ENCODE measurements at places on chromosomes 6 and 20.

DNA sequence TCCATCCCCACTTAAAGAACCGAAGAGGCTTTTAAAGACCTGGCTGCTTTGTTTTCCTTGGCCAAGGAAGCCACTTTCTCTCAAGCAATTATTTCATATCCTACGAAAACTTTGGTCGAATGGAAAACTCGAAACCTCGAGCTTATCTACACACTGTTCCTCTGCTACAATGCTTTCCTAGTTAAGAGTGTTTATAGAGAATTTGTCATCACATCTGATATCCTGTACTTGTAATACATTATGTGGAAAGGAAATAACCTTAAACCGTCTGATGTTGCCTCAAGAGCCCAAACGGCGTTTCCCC, 28.1 kb downstream of the TFAP2B start:
- no peak for DNase-seq

GRCh38 chr6:30689022-30689865, 1.5 kb downstream of the NRM start:
- DNase-seq: no peak

DNA sequence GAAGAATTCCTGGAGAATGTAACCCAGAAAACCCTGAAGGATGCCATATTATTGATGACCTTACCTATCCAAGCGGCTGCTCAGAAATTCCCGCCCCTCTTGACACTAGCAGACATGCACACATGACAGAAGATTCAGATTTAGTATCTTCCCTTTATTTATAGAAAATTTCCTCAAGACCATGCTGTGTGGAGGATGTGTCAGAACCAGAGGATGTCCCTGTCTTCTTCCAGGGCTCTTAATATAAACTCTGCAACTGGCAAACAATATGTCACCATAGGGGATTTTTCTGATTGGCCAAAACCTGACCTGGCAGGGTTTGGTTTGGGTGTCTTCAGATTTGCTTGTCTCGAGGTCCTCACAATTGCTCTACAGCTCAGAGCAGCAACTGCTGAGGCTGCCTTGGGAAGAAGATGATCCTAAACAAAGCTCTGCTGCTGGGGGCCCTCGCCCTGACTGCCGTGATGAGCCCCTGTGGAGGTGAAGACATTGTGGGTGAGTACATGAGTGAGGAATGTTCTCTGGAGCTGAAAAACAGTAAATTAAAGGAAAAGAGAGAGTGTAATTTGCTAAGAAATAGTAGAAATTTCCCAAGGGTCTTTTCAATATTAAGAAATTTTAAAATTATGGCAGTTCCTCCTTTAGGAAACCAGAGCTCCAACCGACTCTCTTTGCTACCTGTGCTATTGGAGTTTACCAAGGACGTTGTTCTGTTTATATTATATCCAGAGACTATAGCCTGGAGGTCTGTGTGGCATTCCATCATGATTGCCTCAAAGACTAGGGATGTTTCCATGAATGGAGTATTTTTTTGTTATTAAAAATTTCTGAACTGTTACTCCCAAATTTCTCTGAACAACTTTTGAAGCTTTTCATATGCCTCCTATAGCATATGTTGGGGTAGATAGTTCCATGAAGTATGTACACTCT, at the start of gene HLA-DQA2:
Gene HLA-DQA2 (plus strand): TSS at position 361 of the 930 bp plus-strand sequence. CDS start 53 bp downstream, at position 414.
- no peak for DNase-seq

DNA sequence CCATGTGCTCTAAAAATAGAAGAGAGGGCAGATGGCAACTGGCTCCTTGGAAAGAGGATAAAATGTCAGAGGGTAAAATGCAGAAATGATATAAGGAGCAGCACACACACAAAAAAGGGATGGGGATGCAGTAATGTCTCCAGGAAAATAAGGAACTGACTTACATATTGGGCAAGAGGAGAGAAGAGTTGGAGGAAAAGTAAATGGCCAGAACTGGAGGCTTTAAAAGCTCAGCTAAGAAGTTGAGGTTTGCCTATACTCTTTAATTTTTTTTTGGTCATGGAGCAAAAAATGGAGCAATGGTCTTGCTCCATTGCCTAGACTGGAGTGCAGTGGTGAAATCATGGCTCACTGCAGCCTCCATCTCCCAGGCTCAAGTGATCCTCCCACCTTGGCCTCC, 93.7 kb downstream of the SULF2 start:
- DNase-seq: no peak

GRCh38 chr20:10509376-10509775, 74.3 kb downstream of the SLX4IP start:
- no peak for DNase-seq

DNA sequence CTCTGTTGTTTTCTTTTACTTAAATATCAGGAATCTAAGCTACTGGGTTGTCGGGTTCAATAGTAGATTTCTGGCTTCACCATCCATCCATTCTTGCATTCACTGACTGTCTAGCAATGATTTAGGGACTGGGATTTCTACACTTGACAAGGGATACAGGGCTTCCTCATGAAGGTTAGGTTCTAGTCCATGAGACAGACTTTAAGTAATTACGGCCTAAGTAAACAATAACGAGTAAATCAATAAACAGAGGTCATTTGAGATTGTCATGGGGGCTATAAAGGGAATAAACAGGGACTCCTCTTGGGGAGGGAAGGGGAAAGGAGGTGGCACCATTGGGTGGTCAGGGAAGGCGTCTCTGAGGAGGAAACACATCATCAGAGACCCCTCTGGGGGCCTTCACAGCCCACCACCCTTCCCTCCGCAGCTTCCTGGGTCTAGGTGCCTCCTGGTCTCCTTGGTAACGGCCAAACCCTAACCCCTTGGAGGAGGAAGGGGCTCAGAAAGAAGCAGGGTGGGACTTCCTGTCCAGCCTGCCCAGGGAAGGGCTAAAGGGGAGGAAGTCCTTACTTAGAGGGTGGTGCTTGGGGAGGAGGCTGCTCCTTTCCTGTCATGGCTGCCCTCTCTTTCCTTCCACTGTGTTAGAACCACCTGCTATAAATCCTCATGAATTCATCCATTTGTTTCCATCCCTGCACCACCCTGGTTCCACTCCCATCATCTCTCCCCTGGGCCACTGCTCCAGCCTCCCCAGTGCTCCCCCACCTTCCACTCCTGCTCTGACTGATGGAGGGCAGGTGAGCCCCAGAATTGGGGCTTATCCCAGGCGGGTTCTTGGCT, 33.3 kb downstream of the BPIFB4 start:
- no peak for DNase-seq

DNA sequence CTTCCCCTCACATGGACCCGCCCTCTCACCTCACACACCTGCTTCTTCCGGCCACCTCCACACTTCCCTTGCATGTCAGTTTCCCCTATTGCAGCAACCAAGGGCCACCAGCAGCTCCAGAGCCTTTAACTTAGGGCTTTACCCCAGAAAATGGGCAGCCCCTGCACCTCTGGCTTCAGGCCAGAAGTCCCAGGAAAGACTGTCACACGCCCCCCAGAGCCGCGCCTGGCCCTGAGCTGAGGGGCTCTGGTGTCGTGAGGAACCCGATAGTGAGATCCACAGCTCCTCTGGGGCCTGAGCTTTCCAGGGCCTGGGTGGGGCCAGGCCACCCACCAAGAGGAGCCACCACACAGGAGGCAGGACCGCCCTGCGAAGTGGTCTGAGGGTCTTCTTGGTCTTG, 182.4 kb downstream of the DLL1 start:
- no peak for DNase-seq

- DNase-seq: no peak
Observed at GRCh38 chr6:60952500-60952899, 1333.5 kb downstream of the KHDRBS2 start.

GRCh38 chr6:89640804-89641203, 2.3 kb upstream of the LYRM2 start:
- DNase-seq: no peak

DNA sequence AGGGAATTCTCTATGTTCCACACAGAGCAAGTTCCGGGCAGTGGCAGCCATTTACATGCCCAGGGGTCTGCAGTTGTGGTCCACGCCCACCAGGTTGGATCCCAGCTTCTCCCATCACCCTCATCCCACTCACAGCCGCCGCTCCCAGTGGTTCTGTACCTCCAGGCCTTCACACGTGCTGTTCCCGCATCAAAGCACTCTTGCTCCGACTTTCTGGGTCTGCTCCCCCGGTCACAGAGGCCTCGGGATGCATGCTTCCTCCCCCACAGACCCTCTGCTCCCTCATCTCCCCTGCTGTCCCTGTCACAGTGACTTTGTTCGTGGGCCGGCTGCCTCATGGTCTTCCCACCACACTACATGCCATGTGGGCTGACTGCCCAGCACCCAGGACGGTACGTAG, 332.5 kb downstream of the TAF4 start:
- DNase-seq: no peak

- no peak for DNase-seq
Observed at GRCh38 chr20:17678295-17678694, 3.7 kb downstream of the RRBP1 start.

- no peak for DNase-seq
Observed at GRCh38 chr6:108616973-108617372, 56.3 kb downstream of the FOXO3 start.

DNA sequence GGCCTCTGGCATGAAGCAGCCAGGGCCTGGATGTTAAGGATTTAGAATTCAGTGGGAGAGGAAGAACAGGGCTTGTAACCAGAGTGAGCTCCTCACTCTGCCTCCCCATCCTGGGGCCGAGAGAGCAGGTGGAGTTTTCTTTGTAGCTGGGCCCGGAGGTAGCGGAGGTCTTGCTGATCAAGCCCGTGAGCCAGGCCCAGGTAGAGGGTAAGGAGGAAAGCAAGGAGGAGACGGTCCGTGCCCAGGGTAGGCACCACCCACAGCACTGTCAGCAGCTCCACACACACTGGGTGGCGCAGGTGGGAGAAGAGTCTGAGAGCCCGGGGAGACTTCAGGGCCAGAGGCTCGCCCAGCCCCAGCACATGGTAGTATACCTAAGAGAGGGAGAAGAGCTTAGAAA, 2.1 kb upstream of the PPP1R18 start:
- no peak for DNase-seq
